Activated CD4-positive, alpha-beta T cell treated with anti-CD3 and anti-CD28 coated beads, Interleukin-2, amount 10 ng/mL, durations not matched to agents 24 days and 14 days (primary cell): ENCODE measurements at places on chromosomes 13 and 19.

GRCh38 chr19:5718037-5718578 lies 1.8 kb downstream of the LONP1 start:
- peak overlapping the region; percentile 97 for H3K27ac ChIP-seq
- peaks cover 25% of the 10 kb centered on the region for H3K4me1 ChIP-seq
- H3K27me3 ChIP-seq = no peaks in the 10 kb centered on the region

- no peak overlapping the region for H3K27ac ChIP-seq
- H3K36me3 ChIP-seq = no peaks in the 10 kb centered on the region
- no peaks in the 10 kb centered on the region for H3K4me1 ChIP-seq
Measured at GRCh38 chr13:104170980-104171555, 1104.9 kb upstream of the SLC10A2 start.

DNA sequence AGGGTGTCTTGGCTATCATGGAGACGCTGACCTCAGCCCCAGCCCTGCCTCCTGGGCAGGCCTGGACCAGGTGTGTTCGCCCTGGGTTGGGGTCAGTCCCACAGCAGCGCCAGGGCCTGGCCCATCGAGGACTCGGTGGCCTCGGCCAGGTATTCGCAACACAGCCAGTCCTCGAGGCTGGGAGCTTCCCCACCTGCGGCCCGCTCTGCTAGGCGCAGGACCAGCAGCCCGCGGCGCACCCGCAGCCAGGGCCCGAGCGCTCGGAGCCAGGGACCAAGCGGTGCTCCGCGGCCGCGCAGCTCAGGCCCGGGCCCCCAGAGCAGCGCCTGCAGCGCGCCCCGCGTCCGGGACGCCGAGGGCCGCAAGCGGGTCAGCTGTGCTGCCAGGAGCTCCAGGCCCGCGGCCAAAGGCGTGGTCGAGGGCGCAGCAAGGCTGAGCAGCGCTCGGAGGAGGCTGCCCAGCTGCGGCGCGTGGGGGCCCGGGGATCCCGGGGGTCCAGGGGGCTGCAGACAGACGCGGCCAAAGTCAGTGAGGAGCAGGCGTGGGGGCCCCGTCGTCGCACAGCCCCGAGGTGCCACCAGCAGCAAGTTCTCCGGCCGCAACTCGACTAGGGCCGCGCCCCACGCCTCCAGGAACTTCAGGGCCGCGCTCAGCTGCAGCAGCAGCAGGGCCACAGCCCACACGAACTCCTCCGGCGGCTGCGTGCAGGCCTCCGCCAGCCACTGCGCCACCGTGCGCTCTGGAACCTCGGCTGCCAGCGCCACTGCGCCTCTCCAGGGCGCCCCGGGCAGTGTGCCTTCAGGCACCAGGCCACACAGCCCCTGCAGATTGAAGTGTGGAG lies 6.2 kb downstream of the PEAK3 start:
- no peak overlapping the region for H3K4me3 ChIP-seq
- no peaks in the 10 kb centered on the region for H3K27me3 ChIP-seq
- DNase-seq = no peak
- H3K27ac ChIP-seq = no peak overlapping the region
- H3K36me3 ChIP-seq = peaks cover 30% of the 10 kb centered on the region

- peaks cover 33% of the 10 kb centered on the region for H3K36me3 ChIP-seq
- no peak for DNase-seq
- no peaks in the 10 kb centered on the region for H3K27me3 ChIP-seq
- H3K27ac ChIP-seq = no peak overlapping the region
Measured at GRCh38 chr13:110628477-110628793, 13.1 kb downstream of the NAXD start.

- H3K36me3 ChIP-seq = no peaks in the 10 kb centered on the region
- peaks cover 12% of the 10 kb centered on the region for H3K27me3 ChIP-seq
- peak; percentile 76 for DNase-seq
- H3K4me3 ChIP-seq = no peak overlapping the region
- peaks cover 8% of the 10 kb centered on the region for H3K4me1 ChIP-seq
- H3K27ac ChIP-seq = peak overlapping the region; percentile 1
Measured at GRCh38 chr19:15869109-15869555, 28.7 kb downstream of the CYP4F2 start.

- H3K27ac ChIP-seq = no peak overlapping the region
- DNase-seq = no peak
- peaks cover 7% of the 10 kb centered on the region for H3K27me3 ChIP-seq
- H3K36me3 ChIP-seq = no peaks in the 10 kb centered on the region
- no peaks in the 10 kb centered on the region for H3K4me1 ChIP-seq
- no peak overlapping the region for H3K4me3 ChIP-seq
Measured at GRCh38 chr19:32337084-32337808, 8.2 kb upstream of the ZNF507 start.

DNA sequence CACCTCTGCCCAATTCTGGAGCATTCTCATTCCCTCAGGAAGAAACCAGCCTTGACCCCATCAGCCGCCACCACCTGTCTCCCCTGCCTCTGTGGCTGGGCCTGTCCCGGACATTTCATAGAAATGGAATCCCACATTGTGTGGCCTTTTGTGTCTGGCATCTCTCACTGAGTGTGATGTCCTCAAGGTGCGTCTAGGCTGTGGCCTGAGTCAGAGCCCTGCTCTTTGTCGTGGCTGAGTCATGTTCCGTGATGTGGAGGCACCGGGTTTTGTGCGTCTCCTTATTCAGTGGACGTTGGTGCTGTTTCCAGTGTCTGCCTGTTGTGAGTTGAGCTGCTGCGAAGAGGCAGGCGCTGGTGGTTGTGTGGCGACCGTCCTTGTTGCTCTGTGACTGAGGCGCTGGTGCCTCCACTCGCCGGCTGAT lies 3.5 kb downstream of the FZR1 start:
- peak overlapping the region; percentile 51 for H3K27ac ChIP-seq
- peaks cover 16% of the 10 kb centered on the region for H3K36me3 ChIP-seq
- no peak for DNase-seq
- H3K4me1 ChIP-seq = peaks cover 28% of the 10 kb centered on the region
- H3K4me3 ChIP-seq = peak overlapping the region; percentile 34
- no peaks in the 10 kb centered on the region for H3K27me3 ChIP-seq

DNA sequence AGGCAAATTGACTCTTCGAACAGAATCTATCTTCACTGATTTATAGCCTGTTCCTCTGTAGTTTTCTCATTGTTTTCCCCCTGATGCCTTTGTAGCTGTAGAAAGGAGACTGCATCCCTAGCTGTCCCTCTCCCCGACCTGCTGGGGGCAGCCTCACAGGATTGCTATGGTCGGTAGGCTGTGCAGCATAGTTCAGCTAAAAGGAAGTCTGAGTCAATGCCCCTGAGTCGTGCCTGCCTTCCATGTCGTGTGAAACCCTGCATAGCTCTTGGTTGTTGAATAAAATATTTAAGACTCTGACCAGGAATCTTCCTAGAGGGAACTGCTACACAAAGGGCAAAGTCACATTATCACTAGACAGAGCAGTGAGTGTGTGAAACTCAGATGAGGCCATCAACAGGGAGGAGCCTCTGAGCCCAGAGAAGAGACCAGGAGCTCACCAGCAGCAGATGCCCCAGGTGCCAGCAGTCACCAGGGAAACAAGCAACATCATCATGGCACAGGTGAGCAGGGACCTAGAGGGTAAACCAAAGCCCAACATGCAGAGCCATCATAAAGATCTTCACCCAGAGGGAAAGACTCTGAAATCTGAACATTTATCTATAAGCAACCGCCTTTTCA lies 108.4 kb upstream of the NBEA start:
- no peaks in the 10 kb centered on the region for H3K4me1 ChIP-seq
- H3K27ac ChIP-seq = no peak overlapping the region
- H3K36me3 ChIP-seq = no peaks in the 10 kb centered on the region
- DNase-seq = no peak
- H3K4me3 ChIP-seq = no peak overlapping the region

DNA sequence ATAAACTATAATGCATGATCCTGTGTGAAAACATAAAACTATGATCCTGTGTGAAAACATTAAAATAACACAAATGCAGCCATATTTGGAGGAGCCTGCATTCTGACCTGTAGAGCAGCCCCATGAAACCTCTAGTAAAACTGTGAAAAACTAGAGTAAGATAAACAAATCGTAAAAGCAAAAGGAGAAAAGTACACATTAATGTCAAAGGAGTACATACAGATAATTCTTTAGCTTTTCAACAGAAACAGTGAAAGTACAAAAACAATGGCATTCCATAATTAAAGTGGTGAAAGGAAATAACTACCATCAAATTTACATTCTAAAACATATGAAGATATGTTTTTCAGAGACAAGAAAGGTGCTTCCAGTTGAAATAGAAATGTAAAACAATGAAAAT lies 1267.2 kb downstream of the SLITRK1 start:
- no peaks in the 10 kb centered on the region for H3K36me3 ChIP-seq
- no peak for DNase-seq
- H3K4me1 ChIP-seq = no peaks in the 10 kb centered on the region
- H3K4me3 ChIP-seq = no peak overlapping the region
- no peak overlapping the region for H3K27ac ChIP-seq
- H3K27me3 ChIP-seq = no peaks in the 10 kb centered on the region

GRCh38 chr19:18856385-18857126 lies 24.8 kb downstream of the UPF1 start:
- no peak overlapping the region for H3K4me3 ChIP-seq
- no peak overlapping the region for H3K27ac ChIP-seq
- peaks cover 55% of the 10 kb centered on the region for H3K36me3 ChIP-seq
- DNase-seq = no peak
- no peaks in the 10 kb centered on the region for H3K27me3 ChIP-seq
- no peaks in the 10 kb centered on the region for H3K4me1 ChIP-seq

GRCh38 chr19:40805258-40805868 lies 6.4 kb downstream of the EGLN2 start:
- peak overlapping the region; percentile 92 for H3K27ac ChIP-seq
- DNase-seq = peak; percentile 86
- peaks cover 57% of the 10 kb centered on the region for H3K36me3 ChIP-seq
- H3K27me3 ChIP-seq = no peaks in the 10 kb centered on the region

GRCh38 chr13:113845055-113845454 lies 18.8 kb downstream of the GAS6 start:
- DNase-seq = no peak
- no peak overlapping the region for H3K27ac ChIP-seq
- H3K4me3 ChIP-seq = no peak overlapping the region

GRCh38 chr19:47315125-47315821 lies 5.6 kb downstream of the C5AR1 start:
- H3K27me3 ChIP-seq = peaks cover 2% of the 10 kb centered on the region
- DNase-seq = no peak
- H3K36me3 ChIP-seq = no peaks in the 10 kb centered on the region
- peaks cover 5% of the 10 kb centered on the region for H3K4me1 ChIP-seq
- no peak overlapping the region for H3K27ac ChIP-seq

DNA sequence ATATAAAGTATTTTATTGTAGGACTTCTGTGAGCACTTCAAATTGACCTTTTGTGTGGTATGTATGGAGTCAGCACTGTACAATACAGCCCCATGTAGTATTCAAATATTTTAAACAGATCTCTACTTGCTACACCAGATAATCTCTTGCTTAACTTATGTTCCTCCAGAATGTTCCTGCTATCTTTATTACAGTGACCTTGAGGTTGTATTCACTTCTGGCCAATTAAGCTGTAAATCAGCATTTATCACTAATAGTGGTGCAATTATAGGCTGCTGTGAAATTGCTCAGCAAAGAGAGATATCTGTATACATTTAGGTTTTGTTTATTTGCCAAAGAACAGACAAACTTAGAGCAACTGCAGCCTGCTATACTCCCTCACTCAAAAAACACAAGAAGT lies 1218.6 kb downstream of the PCDH17 start:
- no peak overlapping the region for H3K4me3 ChIP-seq
- H3K4me1 ChIP-seq = no peaks in the 10 kb centered on the region
- no peak overlapping the region for H3K27ac ChIP-seq
- no peaks in the 10 kb centered on the region for H3K27me3 ChIP-seq
- H3K36me3 ChIP-seq = no peaks in the 10 kb centered on the region

GRCh38 chr13:41387576-41387975 lies 69.8 kb upstream of the RGCC start:
- no peaks in the 10 kb centered on the region for H3K36me3 ChIP-seq
- H3K4me1 ChIP-seq = peaks cover 5% of the 10 kb centered on the region
- peak; percentile 47 for DNase-seq
- H3K27ac ChIP-seq = no peak overlapping the region
- no peak overlapping the region for H3K4me3 ChIP-seq

DNA sequence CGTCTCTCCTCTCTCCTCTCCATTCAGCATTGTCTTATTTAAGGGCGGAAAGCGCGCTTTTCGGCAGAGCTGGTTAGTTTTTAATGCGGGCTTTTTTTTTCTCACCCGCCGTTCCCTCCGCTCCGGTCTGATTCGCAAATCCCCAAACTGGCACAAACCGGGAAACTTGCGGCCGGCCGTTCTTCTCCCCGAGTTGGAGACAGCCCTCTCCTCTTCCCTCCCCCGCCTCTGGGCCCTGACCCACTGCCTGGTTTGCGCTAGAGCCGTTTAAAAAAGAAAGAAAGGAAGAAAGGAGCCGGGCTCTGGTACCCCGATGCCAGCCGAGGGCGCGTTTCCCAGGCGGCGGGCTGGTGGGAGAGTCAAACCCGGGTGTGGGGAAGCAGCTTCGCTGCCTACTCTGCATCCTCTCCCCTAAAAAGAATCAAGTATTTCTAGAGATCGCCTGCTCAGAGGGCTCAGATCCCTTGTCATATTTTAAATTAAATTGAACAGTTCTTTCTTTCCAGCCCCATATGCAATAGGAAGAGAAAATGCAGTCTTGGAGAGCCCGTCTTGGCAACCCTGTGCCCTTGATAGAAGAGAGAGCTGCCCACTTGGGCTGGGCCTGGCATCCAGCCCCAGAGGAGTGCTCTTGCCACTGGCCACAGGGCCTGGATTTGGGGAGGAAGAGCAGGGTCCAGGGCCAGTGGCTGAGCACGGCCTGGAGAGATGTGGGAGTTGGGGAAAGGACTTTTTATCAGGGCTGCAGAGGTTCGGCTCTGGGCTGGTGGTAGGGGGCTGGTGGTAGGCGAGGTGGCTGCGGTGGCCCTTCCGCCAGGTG lies 19.0 kb downstream of the NFIX start:
- H3K27me3 ChIP-seq = peaks cover 73% of the 10 kb centered on the region
- DNase-seq = no peak
